ENCODE measurements at places on chromosomes 3 and 15.

DNA sequence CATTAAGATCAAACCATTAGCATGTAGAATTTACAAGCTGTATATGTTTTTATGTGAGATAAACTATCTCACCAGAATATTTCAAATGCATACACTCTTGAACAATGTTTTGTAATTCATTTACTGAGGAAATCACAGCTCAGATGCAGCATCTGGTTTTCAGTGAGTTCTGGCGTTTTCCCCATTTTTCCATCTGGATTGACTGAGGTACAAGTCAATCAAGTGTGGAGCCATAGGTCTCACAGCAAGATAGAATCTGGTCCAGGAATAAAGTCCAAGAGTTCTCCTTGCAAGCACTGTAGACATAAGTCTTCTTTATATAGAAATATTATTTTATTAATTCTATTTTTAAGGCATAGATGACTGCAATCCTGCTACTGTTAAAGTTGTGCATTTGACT is 219.3 kb downstream of the ZBBX start:
- DNase-seq = no peak

- DNase-seq = no peak
These were observed 35.0 kb downstream of the ALCAM start for GRCh38 chr3:105401691-105402149.

GRCh38 chr3:11120091-11120805 is 34.0 kb upstream of the HRH1 start:
- DNase-seq = no peak

- no peak for DNase-seq
These were observed 197.6 kb downstream of the PDZRN3 start for GRCh38 chr3:73427048-73427706.

Measured in HL-60 (cell line).